Aorta (tissue), 5 donors: ENCODE measurements at places on chromosomes 11 and 22.

- peak; percentile 81 for DNase-seq
Observed at GRCh38 chr11:119533921-119534736, 111.2 kb upstream of the THY1 start.

DNA sequence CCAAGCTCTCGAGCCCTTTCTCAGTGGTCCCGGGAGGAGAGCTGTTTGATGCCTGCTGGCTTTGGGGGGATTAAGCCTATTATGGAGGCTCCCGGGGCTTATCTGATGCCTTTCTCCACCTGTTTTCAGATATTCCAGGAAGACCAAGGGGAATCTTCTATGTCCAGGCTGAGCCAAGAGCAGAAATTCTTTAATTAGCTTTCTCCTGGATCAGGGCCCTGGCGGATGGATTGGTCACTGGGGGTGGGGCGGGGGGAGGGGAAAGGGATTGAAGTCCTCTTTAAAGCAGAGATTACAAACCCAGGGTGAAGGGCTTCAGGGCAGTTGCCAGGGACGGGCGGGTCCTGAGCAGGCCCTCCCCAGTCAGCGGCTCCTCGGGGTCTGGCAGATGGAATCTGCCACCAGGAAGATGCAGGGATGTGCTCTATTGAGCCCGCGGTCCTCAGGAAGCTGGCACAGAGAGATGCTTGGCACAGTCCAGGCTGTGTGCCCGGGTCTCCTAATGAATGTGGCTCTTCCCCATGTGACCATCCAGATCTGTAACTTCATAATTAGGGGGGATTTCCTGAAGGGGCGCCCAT lies 33.6 kb downstream of the MACROD1 start:
- DNase-seq, result no peak

DNA sequence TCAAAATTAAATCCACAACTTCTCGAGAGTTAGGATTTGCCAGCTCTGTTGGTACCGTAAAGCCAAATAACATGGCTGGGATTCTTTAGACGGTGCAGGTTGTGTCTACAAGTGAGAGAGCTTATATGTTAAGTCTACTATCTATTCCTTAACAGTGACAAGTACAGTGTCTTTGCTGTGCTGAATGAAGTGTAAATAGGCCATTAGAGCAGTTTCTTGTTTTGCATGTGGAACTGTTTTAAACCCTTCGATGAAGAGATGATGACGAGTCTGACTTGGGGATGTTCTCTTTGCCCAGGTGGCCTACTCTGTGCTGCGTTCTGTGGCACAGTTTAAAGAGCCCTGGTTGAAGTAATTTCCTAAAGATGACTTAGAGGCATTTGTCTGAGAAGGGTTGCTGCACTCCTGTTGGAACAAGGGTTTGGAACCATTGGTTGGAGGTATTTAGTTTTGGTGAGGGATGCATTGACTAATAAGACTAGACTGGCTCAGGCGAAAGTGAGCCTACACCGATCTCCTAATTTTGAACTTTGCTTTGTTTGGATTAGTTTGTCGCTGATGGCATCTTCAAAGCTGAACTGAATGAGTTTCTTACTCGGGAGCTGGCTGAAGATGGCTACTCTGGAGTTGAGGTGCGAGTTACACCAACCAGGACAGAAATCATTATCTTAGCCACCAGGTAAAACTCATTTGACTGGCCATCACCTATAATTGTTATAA lies 988 bp downstream of the RPS3 start:
- DNase-seq, result no peak

DNA sequence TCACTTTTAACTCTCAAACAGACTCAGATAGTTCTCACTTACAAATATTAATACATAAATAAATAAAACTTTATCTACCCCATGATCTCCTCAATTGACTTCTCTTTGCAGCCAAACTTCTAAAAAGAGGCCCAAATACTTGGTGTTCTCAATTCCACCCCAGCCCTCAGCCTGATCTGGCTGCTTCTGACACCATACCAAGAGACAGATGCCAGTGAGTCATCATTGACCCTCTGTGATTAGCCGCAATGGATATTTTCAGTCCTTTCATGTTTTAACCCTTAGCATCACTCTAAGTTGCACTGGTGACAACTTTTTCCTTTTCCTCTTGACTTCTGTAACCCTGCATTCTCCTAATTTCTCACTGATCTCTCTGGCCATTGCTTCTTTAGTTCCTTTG lies 184.1 kb upstream of the ARHGAP20 start:
- no peak for DNase-seq

- DNase-seq, result peak; percentile 97
Observed at GRCh38 chr11:117178210-117179034, at the start of gene SIDT2. SIDT2 (plus strand) TSS chr11:117178743; CDS start chr11:117179264, 521 bp downstream.

DNA sequence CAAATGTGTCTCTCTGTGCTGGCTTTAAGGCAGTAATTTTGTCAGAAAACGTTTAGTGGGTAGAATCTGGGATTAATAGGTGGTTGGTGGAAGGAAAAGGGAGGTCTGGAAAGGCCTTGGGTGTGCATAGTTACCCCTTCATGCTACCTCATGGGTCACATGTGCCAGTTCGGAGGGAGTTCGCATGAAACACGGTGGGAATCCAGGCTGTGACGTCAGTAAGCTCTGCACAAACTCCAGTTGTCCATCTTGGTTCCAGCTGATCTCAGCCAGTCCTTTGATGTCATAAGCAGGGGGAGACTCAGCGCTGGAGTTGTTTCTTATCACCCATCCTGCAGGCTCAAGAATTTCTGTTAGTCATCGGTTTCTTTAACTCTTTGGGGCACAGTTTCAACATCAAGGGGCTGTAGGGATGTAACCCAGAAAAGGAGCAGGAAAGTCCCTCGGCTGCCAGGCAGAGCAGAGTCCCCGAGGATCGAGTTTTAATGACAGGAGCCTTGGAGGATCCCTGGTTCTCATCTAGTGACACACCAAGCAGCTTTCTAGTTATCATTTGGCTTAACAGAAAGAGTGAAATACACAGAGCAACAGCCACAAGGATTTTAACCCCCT lies 28.9 kb downstream of the MOV10L1 start:
- no peak for DNase-seq

- peak; percentile 92 for DNase-seq
Observed at GRCh38 chr22:45537734-45538181, 35.1 kb downstream of the FBLN1 start.

DNA sequence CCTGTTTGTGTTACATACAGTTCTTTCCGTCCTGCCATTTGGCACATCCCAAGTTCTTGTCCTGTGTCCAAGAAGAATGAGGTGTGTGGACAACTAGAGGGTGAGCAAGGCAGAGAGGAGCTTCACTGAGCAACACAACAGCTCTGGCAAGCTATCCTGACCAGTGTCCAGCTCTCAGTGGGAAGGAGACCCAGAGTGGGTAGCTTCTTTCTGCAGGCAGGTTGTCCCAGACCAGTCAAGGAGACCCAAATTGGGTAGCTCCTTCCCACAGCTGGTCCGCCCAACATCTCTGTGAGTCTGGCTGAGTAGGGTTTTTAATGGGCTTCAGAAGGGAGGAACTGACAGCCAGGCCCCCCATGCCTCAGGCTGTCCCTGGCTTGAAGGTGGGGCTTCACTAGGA lies 35.2 kb upstream of the EXPH5 start:
- DNase-seq, result no peak

DNA sequence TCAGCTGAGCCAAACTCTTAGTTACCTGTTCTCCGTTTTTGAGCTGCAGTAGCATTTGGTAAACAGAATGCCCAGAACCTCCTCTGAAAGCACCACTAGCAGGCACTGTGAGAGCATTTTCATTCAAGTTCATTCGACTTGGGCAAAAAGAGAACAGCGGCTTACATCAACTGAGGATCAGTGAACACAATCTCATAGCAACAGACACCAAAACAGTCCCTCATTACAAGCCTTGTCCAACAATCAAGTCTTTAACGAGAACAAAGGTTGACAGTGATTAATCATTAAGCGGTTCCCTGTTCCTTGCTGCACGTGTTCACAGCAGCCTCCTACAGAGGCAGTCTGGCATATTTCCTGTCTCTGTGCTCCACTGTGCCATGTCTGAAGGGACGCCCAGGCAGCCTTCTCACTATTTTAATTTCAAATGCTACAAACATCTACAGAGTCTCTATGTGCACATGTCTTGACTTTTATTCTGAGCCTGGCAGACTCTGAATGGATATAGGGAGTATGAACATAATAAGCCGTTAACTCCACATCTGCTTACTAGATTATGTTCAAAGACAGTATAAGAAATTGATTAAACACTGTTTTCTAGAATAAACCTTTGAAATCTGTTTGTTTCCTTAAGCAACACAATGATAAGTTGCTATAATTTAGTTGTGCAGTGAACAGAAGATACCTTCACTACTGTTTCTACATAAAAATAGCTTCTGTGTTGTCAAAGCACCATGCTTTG lies 88.3 kb upstream of the MTMR2 start:
- peak; percentile 64 for DNase-seq

GRCh38 chr11:27409742-27410141 lies 46.7 kb upstream of the CCDC34 start:
- DNase-seq, result no peak

- DNase-seq, result no peak
Observed at GRCh38 chr11:96179905-96180304, 163.1 kb downstream of the MAML2 start.

DNA sequence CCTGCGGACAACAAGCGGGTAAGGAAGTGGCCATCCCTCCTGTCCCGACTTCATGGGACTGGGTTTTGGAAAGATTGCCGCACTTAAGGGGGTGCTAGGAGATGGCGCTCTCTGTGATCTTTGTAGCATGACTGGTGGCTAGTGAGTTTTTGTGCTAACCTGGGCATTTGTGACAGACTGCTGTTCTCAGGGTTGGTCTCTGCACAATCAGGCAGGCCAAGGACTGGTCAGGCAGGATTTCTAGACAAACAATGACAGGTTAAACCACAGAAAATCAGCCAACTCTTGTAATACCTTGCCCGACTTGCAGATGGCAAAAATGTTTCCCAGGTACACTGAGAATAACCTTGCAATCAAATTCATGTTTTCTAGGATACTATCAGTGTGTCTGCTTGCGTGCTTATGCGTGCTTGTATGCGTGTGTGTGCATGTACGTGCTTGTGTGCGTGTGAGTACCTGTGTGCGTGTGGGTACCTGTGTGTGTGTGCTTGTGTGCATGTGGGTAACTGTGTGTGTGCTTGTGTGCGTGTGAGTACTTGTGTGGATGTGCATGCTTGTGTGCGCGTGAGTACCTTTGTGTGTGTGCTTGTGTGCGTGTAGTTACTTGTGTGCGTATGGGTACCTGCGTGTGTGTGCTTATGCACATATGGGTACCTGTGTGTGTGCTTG lies 25.6 kb upstream of the SORL1-AS1 start:
- no peak for DNase-seq

GRCh38 chr22:21665047-21665851 lies 563 bp upstream of the PPIL2 start:
- no peak for DNase-seq

DNA sequence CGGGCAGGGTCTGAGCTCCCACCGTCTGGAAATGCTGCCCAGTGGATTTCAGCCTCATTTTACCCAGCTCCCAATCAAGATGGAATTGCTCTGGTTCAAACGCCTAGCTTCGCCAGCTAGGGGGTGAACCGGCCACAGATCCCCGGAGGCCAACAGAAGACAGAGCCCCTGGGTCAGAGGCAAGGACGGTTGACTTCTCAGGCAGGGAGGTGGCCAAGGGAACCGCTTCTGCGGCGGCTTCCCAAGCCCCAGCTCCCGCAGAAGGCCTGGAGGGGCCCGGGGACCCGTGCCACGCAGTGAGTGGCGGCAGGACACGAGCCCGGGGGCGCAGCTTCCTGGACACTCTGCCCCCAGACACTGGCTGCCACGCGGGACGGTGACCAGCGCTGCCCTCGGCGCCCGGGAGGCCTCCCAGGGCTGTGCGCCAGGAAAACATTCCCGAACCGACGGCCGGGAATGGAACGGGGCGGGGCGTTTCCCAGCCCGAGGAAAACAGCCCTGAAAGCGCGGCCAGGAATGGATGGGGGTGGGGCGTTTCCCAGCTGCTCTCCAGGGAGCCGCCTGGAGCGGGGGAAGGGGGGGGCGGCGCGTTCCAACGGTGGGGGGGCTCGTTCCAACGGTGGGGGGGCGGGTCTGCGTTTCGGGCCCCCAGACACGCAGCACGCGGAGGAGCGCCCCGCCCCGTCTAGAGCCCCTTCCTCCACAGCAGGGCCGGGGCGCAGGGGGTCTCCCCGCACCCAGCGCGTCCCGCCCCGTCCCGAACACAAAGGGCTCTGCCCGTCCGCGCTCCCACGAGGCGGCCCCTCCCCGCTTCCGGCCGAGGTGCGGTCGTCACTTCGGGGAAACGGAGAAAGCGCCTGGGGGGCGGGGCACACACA lies 13.5 kb upstream of the B4GALNT4 start:
- peak; percentile 97 for DNase-seq

DNA sequence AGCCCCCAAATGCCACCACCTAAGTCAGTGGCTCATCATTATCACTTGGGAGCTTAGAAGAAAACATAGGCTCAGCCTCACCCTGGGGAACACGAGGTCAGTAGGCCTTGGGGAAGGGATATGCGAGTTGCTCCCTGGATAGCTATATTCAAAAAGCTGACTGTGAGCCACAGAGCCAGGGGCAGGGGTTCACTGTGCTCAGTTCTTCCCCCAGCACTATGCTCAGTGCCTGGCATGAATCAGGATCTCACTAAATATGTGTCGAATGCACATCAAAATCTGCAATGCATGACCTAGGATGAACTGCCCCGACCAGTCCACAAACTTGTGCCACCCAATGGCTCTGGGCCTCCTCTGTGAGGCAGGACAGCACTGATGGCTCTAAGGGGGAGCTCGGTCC lies 35.1 kb downstream of the THOC5 start:
- DNase-seq, result no peak

DNA sequence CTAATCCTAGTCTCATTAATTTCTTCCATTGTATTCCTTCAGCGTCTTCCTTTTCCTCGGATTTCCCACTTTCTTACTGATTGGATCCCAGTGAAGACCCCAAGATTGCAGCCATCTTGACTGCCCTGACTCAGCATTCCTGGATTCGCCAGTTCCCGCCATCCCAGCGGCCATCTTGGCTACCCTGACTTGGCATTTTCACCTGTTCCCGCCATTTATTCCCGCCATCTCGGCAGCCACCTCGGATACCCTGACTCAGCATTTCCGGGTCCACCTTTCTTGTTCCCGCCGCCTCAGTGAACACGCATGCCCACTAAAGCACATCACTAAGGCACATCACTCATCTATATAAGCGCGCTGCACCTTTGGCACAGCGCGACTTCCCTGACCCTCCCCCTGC lies 13.8 kb upstream of the OR56A3 start:
- no peak for DNase-seq

- DNase-seq, result no peak
Observed at GRCh38 chr22:30511109-30511508, 5.6 kb upstream of the SEC14L4 start.

GRCh38 chr11:112961146-112961668 lies at the start of gene NCAM1:
NCAM1 (plus strand) TSS chr11:112961420.
- DNase-seq, result peak; percentile 59

GRCh38 chr11:64385945-64386704 lies 27.2 kb downstream of the RPS6KA4 start:
- DNase-seq, result no peak
